Erythroblast (primary cell): ENCODE measurements at places on chromosomes 2 and 18.

DNA sequence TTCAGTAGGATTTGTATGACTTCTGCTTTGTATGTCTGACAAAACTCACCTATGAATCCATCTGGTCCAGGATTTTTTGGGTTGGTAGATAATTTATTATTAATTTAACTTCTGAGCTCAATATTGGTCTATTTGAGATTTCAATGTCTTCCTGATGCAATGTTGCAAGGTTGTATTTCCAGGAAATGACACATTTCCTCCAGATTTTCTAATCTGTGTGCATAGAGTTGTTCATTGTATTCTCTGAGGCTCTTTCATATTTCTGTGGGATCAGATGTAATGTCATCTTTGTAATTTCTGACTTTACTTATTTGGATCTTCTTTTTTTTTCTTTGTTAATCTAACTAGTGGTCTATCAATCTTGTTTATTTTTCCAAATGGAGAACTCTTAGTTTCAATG is 584.7 kb upstream of the SETBP1 start:
- no peak for DNase-seq

GRCh38 chr2:138277062-138277461 is 224.5 kb upstream of the SPOPL start:
- no peak for DNase-seq

GRCh38 chr2:66675591-66675990 is 240.7 kb downstream of the MEIS1 start:
- no peak for DNase-seq

GRCh38 chr18:31424383-31424988 is 23.1 kb upstream of the DSG3 start:
- DNase-seq, result peak; percentile 35

GRCh38 chr2:229129738-229130371 is 141.2 kb downstream of the PID1 start:
- no peak for DNase-seq

DNA sequence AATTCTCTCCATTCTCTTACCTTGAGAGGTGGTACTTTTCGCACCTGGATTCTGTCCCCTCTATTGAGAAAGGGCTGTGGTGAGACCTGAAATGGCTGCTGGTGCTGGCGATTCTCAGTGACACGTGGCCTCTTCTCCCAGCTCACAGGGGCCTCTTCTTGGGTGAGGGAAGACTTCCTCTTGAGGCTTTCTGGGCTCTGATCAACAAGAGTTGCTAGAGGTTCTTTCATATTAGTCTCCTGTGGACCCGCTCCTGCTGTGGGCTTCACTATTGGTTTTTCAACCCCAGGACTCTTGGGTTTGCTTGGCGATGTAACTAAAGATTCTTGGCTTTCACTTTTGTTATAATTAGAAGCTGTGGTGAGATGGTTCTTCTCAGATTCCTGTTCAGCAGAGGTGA is 76.3 kb upstream of the DTNB start:
- DNase-seq, result no peak

DNA sequence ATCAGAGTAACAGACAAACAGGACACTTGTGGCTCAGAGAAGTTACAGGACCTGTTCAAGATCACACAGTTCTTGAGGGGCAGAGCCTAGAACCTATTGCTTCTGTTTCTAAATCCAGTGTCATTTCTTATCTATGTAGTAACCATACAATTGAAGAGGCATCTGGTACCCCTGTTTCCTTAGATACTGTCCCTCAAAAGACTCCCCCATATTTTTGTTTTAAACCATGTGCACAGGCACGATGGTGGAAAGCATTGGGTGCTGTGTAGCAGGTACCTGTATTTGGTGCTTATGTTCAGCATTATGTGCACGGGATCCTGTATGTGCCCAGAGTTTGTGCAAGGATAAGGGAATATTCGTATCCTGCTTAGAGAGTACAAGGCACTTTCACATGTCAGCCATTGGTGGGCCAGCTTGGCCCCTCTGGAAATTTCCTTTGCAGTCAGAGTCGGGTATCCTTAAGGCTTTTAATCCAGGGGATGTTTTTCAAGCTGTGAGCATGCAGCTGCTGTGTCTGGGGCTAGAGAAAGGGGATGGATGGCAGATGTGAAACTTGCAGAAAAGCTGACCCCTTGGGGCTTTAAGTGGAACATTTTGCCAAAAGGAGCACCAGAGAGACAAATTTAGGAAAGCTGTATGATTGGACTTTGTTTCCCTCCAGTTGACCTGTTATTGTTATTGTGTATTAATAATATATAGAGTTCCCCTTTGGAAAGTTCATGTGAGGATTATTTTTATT is 2.1 kb downstream of the LBH start:
- peak; percentile 76 for DNase-seq

DNA sequence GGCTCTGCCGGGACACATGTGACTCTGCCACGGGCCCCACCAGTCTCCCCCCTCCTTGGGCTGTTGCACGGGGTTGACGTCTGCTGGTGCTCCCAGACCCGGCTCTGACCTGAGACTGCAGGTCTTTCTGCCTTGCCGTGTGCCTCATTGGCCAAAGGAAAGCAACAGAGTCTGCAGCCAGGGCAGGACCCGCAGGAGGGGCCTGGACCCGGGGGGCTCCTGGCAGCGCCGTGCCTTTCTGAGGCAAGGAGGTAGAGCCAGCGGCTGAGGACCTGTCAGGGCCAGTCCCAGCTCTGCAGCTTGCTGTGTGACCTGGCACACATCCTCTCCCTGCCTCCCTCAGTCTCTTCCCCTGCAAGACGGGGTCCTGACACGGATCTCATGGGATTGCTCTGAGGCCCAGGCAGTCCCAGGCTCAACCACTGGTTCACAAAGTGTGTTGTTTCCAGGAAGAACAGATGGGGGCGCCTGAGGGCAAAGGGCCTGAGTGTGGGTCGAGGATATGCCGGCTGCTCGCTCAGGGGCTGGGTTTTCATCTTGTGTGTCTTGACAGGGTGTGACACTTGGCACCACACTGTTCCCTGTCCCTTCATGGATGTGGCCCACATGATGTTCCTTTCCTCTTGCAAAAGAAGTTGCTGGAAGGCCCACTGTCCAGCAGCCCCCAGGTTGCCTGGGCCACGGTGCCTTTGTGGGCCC is 9.0 kb downstream of the CAPN10 start:
- peak; percentile 27 for DNase-seq

DNA sequence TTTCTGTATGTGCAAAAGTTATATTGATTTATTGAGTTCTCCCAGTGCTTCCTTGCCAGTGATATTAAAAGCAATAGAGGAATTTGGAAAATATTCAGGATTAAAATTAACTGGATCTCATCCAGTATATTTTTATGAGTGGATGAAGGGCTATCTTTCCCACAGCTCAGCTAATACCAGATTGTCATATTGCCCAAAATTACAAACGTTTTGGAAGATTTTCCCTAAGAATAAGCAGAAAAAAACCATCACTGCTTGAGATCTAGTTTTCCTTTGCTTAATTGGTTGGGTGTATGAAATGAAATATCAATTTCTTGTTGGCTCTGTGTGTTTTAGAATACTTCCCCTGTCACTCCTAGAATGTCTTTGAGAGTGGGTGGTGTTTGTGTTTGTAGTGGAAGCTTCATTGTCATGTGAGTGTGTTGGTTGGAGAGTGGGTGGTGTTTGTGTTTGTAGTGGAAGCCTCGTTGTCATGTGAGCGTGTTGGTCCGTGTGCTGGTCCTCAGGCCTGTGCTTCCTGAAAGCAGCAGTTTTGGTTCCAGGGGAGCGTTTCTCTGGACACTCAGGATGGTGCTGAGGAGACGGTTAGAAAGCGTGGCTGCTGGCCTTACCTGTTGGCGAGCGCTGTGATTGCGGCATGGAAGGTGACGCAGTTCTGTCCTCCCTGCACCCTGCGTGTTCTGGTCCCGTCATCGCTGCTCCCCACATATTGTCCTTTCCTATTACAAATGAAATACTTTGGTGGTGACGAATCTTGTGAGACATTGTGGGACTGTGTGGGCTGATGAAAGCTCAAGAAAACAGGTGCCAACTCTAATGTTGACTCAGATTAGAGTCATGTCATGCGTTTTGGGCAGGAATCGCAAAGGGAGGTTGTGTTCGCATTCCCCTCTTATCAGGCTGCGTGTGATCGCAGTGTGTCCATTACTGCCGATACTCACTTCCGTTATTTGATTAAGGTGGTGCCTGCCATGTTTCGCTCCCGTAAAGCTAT is 12.4 kb downstream of the ASB1 start:
- DNase-seq, result no peak

GRCh38 chr2:234291765-234292204 is 205.1 kb downstream of the ARL4C start:
- no peak for DNase-seq

GRCh38 chr18:36757081-36757480 is 71.7 kb downstream of the TPGS2 start:
- peak; percentile 70 for DNase-seq

DNA sequence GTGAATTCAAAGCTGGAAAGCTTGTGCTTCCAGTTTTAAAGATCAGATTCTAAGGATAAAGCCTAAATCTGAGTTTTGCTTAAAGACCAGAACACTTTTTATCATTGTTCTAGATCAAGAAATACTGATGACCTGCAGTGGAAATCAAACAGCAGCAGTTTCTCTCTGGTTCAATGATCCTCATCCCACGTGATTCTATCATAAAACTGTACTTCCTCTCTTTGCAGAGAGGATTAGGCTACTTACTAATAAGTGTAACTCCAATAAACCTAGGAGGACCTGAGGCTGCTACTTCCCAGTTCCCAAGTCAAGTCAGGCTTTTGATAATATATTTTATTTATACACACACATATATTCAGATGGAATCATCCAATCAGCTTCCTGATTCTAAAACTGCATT is 81.9 kb downstream of the TCF4 start:
- no peak for DNase-seq

GRCh38 chr2:217784996-217785543 is 217.7 kb downstream of the TNS1 start:
- no peak for DNase-seq
